HFFc6 (cell line): ENCODE measurements at places on chromosomes 1 and 21. TPM values are rescaled to one million over a fixed set of nuclear protein-coding genes. Genes with fewer than 3 reads are reported as not detected.
A peak's percentile ranks its signal among the peaks of the same experiment; 100 is the strongest.

DNA sequence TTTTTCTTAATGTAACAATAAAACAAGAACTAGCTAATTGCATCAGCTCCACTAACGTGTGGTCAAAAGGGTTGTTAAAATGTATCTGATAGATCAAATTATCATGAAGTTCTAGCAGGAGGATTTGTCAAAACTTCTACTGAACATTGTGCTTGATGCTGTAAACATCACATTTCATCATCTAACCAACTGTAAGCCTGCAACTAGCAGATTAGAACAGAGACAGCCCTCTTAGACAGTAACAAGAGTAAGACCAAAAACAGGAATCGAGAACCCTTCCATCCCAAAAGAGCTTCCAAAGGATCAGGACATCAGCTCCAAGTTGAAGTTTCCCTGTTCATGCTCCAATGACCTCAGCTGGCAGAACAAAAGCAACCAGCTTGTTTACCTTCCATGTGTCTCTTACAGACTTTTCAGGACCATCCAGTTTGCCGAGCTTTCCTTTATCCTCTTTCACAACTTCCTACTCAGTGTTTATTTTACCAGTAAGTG lies 44.6 kb downstream of the NIBAN1 start:
- DNase-seq: no peak

DNA sequence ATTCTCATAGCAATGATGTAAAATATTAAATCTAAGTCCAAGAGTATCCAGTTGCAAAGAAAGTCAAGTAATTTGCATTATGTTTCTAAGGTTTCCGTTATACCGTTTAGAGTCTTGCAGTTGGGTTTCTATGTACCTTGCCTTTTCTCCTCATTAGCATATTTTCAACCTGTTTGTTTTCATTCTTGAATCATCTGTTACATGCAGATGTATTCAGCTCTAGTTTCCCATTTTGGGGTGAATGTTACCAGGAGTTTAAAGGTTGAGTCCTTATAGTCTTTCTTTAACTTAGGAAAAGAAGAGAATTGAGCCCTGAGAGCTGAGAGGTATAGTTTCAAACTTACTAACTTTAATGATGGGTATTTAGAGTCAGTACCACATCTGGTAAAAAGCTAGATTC lies 139.9 kb downstream of the NFIA start:
- DNase-seq: no peak

DNA sequence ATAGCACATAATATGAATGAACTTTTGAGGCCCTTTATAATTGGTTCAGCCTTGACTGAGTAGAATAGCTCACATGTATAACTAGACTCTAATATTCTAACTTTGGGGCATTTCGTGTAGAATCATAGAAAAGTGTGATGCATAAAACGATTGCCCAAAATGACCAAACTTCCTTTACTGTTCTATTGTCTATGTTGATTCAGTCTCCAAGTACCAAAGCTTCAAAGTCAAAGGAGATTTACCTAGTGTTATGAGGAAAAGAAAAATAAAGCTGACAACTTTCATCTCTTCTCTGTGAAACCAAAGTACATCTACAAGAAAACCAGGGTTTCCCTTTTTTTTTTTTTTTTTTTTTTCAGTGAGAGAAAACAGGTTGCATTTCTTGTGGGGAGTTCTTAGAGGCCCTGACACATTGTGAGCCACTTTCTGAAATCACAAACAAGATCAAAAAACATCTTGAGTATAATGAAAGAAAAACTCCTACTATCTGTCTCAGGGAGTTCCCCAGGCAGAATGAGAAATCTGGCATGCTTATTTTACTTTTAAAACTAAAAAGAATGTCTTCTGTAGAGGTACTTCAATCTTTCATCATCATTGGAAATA lies 183.4 kb downstream of the TNFSF18 start:
- DNase-seq: no peak

Gene KLF17
- total RNA-seq: not detected in 3 replicates

- DNase-seq: no peak
Measured at GRCh38 chr21:33412832-33413519, 9.8 kb downstream of the IFNGR2 start.

- DNase-seq: no peak
Measured at GRCh38 chr1:91091812-91092211, 70.0 kb upstream of the ZNF644 start.

Gene FHAD1
- not detected in 3 replicates for total RNA-seq

GRCh38 chr1:246121533-246121932 lies 385.5 kb downstream of the SMYD3 start:
- DNase-seq: peak; percentile 32

Gene PTPN7
- total RNA-seq: not detected in 3 replicates

GRCh38 chr1:92755541-92756461 lies 29.1 kb downstream of the EVI5 start:
- no peak for DNase-seq

Gene INAVA
- total RNA-seq: not detected in 3 replicates

- peak; percentile 56 for DNase-seq
Measured at GRCh38 chr1:168112673-168113305, 23.9 kb downstream of the GPR161 start.

DNA sequence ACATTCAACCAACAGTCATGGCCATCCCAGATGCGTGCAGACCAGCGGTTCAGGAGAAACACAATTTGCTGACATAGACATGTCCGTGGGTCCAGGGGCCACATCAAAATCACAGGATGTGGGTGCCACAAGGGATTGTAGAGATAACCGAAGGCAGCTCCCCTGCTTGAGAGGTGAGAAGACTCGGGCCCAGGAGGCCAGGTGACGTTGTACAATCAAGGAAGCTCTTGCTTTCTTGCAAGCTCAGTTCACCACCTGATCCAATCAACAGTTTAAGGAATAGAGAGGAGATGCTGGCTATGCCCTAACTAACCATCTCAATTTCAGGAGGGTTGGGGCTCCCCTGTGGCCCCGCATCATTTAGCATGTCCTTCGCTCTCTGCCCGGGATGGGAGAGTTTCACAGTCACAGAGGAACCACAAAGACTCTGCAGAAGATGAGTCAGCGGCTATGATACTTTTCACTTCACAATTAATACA lies 19.5 kb downstream of the UBASH3A start:
- no peak for DNase-seq

DNA sequence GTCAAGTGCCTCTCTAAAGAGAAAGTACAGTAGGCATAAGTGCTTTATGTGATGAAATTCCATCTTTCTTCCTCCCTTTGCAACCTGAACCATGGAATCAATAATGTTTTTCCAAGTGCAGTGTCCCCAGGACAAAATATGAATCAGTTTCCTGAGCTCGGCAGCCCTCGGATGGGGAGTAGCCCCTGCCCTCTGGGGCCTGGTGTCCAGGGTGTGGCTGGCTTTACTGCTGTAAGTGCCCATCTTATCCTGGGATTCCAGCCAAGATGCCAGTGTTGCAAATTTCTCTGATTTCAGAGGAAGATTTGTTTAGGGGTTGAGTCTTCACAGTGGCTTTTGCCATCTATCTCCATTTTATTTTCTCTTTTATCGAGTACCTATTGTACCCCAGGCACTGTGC lies 40.5 kb upstream of the SRP9 start:
- no peak for DNase-seq

DNA sequence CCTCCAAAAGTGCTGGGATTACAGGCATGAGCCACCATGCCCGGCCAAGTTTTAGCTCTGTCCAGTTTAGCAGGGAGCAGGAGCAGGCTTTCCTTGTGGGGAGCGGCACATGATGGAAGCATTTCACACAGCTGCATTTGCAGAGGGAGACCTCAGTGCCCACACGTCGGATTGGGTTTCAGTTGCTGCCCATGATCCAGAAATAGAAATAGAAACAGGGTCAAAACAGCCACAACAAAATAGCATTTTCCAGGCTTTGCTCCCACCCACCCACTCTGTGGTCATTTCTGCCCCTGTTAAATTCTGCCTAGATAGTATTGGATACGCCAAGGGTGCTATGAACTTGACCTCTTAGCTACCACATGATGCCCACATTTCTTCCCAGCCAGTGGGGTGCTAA lies 128.4 kb downstream of the CNIH3 start:
- DNase-seq: no peak

Gene PTAFR
- total RNA-seq: 0.23 and 0.43 TPM in 2 replicates

- DNase-seq: no peak
Measured at GRCh38 chr1:230622151-230622550, 20.1 kb upstream of the COG2 start.

Gene TSHB
- total RNA-seq: not detected in 3 replicates

- DNase-seq: no peak
Measured at GRCh38 chr1:24584171-24584647, 28.3 kb downstream of the NCMAP start.

Gene S100A3
- total RNA-seq: 5.6 to 7.3 TPM (median 6.5 TPM) in 3 replicates

Gene MAN1C1
- total RNA-seq: 0.08 TPM in 1 of 3 replicates, not detected in the others

Gene RGS5
- 4.9 to 7.8 TPM (median 5.1 TPM) in 3 replicates for total RNA-seq

Gene RSPH1
- total RNA-seq: not detected in 3 replicates

DNA sequence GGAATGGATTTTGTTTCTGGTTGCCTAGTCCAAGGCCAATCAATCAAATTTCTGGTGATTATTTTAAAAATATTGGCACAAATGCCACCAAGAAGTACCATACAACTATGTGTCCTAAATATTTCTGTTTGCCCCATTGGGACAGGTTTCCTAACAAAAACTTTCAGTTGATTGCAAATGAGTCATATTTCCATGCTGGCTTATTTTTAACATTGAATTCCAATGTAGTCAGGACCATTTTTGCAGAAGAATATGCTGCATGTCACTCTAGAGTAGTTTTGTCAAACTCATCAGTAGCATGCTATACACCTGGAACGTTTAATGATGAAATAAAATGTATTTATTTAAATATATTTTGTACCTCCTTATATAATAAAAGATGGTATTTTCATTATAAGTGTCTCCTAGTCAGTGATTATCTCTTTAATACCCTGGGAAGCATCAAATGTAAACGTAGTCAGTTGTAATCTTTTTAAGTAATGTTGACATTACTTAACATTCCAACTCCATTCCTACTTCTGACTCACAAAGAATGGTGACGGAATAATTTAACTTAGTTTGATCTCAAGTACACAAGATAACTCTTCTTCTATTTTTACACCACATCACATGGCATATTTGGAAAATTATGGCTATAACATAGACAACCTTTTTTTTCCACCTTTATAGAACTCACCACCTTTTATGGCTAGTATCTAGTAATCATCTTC lies 39.0 kb upstream of the USH2A start:
- peak; percentile 29 for DNase-seq

- DNase-seq: no peak
Measured at GRCh38 chr1:24190983-24191461, 3.9 kb upstream of the IFNLR1 start.

Gene ARMH1
- 0.41 to 0.45 TPM in 2 of 3 replicates, not detected in the other for total RNA-seq

GRCh38 chr1:110829955-110830553 lies 42.9 kb upstream of the CD53 start:
- DNase-seq: no peak

- no peak for DNase-seq
Measured at GRCh38 chr1:206102292-206102936, 14.8 kb downstream of the AVPR1B start.

Gene TMEM82
- total RNA-seq: not detected in 3 replicates

Gene FMO4
- 0.55 to 1.9 TPM (median 0.97 TPM) in 3 replicates for total RNA-seq

DNA sequence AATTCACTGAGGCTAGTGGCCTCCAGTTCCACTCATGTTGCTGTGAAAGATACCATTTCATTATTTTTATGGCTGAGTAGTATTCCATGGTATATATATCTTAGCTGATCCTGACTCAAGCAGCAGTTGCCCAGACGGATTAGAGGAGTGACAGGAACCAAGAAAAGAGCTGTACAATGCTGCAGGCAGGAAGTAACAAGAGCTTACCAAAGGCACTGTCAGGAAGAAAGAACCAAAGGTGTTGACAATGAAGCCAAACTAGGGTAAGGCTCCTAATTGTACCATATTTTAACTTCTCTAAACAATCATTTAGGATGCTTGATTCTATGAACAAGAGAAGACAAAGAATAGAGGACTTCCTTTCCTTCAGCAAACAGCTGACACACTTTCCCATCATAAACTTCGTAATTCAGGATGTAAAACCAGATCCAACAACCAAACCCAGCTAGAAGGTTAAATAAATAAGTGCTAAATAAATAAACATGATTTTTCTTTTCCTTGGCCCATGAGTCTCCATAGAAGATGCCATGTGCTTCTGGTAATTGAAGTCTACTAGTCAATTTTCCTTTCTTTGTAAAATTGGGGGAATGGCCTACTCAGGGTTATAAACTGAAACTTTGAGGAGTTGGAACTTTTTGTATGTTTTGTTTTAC lies 248.2 kb upstream of the SGIP1 start:
- no peak for DNase-seq

- DNase-seq: peak; percentile 53
Measured at GRCh38 chr1:154546264-154547063, 12.0 kb downstream of the UBE2Q1 start.

DNA sequence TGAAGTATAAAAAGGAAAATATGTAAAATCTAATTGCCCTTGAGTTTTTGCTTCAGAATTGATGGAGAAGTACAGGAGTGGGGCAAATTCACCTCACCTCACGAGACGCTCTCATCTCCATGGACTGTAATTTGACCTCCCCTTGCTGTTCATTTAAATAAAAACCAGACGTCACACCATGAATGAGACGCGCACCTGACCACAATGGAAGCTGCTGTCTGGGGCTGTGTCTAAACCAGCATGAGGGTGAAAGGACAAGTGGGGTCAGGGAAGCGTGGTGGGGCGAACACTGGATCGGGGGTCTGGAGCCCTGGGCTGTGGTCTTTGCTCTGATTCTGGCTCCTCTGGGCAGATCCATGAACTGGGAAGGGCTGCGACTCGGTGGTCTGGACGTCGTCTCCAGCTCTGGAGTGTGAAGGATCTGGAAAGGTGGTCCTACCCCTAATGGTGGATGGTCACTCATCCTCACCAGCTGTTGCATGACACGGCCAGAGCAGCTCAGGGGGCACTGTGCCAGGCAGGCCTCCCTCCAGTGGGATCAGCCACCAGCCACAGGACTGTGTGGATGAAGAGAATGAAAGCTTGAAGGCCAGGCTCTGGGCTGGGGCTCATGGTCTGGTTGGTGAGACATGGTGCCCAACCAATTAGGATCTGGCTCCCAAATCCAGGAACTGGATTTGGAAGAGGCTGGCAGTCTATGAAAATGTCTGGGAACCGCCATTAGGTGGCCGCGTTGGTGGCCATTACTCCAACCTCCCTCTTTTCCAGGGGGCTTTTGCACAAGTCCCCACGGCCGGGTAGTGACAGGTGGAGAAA lies 728.6 kb downstream of the PTPRU start:
- no peak for DNase-seq

DNA sequence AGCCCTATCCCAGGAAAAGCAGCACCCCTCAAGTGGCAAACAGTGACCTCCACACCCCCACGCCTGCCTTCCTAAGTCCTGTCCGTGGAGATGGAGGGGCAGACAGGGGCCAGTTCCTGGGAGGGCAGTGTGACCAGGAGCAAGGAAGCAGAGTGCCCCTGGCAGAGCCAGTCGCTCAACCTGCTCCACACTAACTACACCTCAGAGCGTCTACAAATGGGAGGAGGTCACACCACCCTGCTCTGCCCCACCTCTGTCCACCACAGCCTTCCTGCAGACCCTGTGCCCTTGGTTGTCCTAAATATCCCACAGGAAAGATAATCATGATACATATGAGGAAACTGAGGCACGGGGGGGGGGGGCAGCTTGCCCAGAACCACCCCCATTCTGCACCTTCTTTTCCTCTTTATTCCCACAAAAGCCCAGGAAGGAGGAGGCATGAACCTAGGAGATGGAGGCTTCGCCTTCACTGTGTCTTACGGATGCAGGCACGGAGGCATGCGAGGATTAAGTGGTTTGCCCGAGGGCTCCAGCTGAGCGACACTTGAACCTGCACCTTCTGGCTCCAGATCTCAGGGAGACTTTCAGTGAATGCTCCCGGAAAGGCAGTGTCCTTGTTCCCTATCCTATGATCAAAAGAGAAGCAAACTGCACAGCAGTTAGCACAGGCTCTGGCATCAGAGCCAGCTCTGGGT lies 42.7 kb upstream of the SELENON start:
- DNase-seq: no peak
